ENCODE measurements at places on chromosomes 2 and 18. TPM values are rescaled to one million over a fixed set of nuclear protein-coding genes. Genes with fewer than 3 reads are reported as not detected.

ZSWIM2 gene
- total RNA-seq: not detected

IL1B gene
- 2.1 TPM for total RNA-seq

DNA sequence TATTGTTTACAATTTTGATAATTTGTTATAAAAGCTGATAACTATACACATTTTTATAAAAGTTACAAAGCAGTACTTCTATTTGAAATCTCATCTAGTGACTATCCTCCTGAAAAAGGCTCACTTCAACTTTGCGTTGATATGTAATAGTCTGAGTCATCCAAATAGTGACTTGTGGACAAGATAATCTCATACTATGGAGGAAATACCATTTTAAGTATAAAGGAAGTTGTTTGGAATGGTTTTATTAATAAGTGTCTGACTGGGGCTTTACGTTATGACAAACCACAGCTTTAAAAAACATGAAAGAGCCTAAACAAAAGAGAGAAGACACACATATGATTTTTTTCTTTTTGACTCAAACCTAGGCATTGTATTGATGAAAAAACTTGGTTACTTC, 272.3 kb upstream of the COL3A1 start:
- H3K27me3 ChIP-seq: no peaks in the 10 kb centered on the region
- no peaks in the 10 kb centered on the region for H3K36me3 ChIP-seq
- no peak overlapping the region for H3K4me3 ChIP-seq
- peak; percentile 82 for DNase-seq
- peak overlapping the region; percentile 51 for H3K27ac ChIP-seq

GRCh38 chr18:26617151-26617554, 68.8 kb upstream of the KCTD1 start:
- H3K36me3 ChIP-seq: no peaks in the 10 kb centered on the region
- peak; percentile 3 for DNase-seq
- no peak overlapping the region for H3K4me3 ChIP-seq
- no peaks in the 10 kb centered on the region for H3K4me1 ChIP-seq

DNA sequence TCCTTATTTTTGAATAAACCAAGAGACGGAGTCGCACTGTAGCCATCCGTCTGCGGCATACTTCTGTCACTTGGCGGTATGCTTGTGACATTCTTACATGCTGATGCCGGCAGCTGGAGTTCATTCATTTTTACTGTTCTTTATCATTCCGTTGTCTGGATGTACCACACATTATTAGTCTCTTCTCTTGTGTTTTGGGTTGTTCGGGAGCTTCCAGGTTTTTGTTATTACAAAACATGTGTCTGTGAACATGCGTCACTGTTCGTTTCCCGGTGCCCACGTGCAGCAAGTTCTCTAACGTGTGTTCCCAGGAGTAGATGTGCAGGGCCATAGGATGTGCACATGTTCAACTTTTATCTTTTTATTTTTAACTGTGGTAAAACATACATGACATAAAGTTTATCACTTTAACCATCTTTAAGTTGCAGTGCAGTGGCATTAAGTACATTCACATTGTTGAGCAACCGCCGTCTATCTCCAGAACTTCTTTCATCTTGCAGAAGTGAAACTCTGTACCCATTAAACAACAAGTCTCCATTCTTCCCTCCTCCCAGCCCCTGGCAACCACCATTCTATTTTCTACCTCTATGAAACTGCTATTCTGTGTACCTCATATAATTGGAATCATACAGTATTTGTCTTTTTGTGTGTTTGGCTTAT, 40.1 kb downstream of the MTCL1 start:
- no peak for DNase-seq
- H3K36me3 ChIP-seq: no peaks in the 10 kb centered on the region
- H3K27ac ChIP-seq: no peak overlapping the region
- H3K4me1 ChIP-seq: peaks cover 4% of the 10 kb centered on the region
- no peak overlapping the region for H3K4me3 ChIP-seq

DNA sequence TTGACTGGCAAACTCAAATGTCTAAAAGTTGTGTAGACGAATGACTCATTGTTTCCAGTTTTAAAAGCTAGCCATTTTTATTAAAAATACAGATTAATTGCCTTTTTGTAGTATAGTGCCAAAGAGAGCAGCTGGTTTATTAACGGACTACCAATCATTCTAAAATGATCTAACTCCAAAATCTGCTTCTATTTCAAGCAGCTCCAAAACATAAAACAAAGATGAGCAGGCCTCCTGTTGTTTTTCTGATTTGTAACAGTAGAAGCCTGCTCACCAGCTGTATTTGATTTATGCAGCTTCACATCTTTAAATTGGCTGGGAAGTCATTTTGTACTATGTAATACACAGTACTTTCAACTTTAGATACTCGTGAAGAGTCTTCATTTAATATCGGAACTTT, 171.8 kb downstream of the UBR3 start:
- peak; percentile 46 for DNase-seq
- no peak overlapping the region for H3K4me3 ChIP-seq
- no peaks in the 10 kb centered on the region for H3K36me3 ChIP-seq
- H3K27me3 ChIP-seq: no peaks in the 10 kb centered on the region
- no peak overlapping the region for H3K27ac ChIP-seq

- H3K4me1 ChIP-seq: no peaks in the 10 kb centered on the region
- no peak overlapping the region for H3K4me3 ChIP-seq
- no peak for DNase-seq
- no peaks in the 10 kb centered on the region for H3K27me3 ChIP-seq
- H3K27ac ChIP-seq: no peak overlapping the region
Observed at GRCh38 chr2:144694456-144694855, 174.5 kb upstream of the ZEB2 start.

DNA sequence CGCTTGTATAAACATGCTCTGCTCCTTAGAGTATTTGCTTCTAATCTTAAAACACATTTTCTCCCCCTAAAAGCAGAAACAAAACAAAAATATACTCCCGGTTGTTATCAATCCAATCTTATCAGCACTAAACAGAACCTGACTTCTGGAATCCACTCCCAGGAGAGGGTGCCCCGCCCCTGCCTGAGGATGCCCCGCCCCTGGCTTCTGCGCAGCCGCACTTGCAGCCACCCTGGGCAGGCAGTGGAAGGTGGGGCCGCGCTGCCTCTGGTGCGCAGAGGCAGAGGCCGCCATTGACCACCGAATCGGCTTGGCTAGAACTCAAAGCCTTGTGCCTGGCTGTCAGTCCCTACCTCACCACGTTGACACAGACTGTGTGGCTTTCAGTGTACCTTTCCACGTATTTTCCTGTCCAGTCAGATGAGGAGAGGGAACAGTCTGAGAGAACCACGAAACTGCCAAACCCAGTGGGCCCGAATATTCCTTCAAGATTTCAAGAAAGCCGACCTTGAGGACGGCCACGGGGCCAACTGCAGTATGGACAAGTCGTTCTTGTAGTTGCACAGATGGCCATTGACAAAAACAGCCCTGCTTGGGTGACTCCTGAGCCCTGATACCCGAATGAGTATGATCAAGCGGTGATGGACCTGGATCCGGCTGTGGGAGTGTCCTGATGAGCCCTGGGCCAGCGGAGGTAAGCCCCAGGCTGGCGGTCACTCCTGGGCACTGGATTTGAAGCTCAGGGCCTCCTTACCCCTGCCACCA, 46.2 kb upstream of the ARHGAP28 start:
- H3K4me1 ChIP-seq: no peaks in the 10 kb centered on the region
- H3K36me3 ChIP-seq: no peaks in the 10 kb centered on the region
- no peak for DNase-seq
- H3K4me3 ChIP-seq: no peak overlapping the region

Data from A673 (cell line).